ENCODE measurements at places on chromosomes 5 and 9.
A peak's percentile ranks its signal among the peaks of the same experiment; 100 is the strongest.

- DNase-seq, result peak; percentile 69
Observed at GRCh38 chr5:102628441-102629175, 126.5 kb upstream of the PAM start.

- DNase-seq, result no peak
Observed at GRCh38 chr9:1219284-1219683, 169.1 kb downstream of the DMRT2 start.

GRCh38 chr5:95526871-95527270, 27.9 kb downstream of the SKIC3 start:
- DNase-seq, result peak; percentile 36

DNA sequence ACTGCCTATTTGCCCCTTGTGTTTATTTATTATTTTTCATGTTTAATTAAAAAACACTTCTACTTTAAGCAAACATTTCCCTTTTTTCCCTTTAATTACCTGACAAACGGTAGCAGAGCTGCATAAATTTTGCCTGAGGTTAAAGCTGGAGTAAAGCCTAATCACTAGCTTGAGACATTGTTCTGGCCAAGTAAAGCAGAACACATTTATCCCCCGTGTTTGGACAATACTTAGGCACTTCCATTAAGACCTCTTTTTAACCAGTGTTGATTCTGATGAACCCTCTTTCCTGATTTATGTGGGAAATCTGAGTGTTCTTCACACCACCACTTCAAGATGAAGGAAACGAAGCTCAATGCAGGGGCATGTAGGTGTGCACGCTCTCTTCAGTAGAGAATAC, 54.5 kb downstream of the BNC2 start:
- DNase-seq, result no peak

- no peak for DNase-seq
Observed at GRCh38 chr5:55988979-55989638, 5.7 kb downstream of the IL6ST start.

DNA sequence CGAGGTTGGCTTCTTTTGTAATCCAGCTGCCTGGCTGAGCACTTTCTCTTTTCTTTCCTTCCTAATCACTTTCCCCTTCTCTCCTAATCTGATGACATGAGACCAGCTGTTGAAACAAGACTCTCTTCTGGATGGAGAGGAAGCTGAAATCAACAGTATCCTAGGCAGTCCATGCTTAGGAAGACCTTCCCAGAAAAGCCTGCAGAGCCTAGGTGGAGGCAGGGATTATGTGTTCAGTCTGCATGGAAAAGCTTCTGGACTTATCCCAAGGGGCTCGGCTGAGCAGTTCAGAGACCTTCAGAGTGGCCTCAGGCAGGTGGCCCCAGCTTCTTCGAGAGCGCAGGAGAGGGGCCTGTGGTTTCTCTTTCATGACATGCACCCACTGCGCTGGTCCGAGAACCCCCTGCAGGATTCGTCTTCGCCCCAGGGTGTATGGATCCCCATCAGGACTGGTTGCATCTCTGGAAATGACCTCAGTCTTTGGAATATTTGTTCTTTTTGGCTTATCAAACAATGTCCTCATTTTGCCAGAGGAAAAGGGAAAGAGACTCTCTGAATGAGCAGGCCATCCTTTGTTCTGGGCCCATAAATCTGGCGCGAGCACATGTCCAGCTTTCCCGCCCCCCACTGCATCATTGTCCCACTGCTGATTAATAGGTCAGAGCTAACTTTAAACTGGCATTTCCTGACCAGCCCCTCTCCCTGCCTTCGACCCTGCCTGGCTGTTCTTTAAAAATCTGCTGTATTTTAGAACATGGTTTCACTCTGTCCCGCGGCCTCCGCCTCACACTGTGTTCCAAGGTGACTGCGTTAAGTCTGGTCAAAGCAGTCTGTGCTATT, 177.9 kb upstream of the KLF4 start:
- no peak for DNase-seq

DNA sequence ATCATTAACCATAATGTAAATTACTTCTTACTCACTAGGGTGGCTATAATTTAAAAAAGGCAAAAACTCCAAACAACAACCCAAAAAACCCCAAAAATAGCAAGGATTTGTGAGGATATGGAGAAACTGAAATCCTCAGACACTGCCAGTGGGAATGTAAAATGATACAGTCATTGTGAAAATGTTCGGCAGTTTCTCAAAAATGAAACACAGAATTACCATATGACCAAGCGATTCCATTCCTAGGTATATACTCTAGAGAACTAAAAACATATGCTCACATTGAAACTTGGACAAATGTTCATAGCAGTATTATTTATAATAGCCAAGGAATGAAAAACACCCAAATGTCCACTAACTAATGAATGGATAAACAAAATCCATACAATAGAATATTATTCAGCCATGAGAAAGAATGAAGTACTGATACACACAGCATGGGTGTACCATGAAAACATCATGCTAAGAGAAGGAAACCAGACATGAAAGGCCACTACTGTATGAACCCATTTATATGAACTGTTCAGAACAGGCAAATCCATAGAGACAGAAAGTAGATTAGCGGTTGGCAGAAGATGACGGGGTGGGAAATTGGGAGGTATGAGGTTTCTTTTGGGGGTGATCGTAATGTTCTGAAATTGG, 119.1 kb downstream of the MAPKAP1 start:
- DNase-seq, result peak; percentile 23

DNA sequence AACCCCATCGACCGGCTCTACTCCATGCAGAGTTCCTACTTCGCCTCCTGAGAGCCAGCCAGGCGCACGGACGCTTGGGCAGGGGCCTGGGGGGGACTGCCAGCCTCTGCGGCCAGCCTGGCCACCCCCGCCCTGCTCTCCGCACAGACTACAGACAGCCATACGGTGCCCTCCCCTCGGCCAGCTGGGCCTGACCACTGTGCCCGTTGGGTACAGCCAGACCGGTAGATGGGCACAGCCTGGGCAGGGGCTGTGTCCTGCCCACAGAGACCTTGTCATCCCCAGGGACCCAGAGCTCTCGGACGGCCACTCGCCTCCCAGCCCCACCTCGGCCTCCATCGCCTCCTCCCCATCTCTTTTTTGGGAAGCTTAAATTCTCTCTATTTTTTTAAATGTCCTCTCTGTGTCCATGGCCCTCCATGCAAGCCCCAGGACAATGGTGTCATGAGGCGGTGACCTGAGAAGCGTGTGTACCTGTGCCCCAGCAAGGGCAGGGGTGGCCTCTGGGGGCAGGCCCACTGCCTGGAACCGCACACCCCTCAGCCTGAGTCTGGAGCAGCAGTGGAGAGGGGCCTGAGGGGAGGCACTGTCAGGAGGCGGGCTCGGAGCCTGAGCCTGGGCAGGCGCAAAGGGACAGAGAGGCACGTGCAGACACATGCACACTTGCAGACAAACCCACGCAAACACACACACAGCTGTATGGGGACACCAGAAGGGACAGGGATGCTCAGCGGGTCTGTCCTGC, 82.8 kb downstream of the LMX1B start:
- no peak for DNase-seq

- DNase-seq, result no peak
Observed at GRCh38 chr5:95739857-95740256, 8.7 kb downstream of the RHOBTB3 start.

DNA sequence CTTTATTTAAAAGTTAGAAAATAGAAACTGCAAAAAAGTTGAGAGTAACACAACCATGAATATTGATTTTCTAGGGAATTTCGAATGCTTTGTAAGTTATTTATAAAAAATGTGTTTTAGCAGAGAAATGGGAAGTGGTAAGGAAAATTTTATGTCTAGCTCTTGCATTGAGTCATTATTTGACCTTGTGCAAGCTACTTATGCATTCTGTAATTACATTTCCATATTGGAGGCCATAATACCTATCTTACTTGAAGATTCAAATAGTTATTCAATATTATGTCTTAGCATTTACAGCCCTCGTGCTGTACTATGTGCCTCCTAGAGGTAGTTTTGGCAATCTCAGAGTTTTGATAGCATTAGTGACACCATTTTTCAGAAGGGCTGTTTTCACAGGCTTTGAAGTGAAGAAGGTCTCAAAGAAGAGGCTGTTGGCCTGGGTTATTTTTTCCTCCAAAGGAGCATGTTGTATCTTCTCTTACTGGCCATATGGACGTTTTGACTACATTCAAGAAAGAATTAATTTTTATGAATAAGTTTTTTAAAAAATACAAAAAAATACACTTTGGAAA, 7.4 kb upstream of the DAP start:
- no peak for DNase-seq

DNA sequence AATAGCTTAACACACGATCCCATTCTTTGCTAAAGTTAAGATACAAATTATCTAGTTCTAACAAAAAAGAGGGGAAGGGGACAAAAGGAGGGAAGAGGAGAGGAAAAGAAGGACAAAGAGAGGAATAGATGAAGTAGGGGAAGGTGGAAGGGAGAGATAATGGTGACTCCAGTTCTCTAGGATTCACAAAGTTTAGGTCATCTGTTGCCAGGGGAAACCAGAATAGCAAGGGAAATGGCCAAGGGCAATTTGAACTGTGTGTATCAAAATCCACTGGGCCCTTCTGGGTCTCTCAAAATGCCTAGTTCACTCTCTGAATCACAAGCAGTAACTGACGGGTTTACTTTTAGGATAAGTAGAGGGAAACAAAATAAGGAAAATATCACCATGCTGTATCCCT, 7.6 kb downstream of the SLC24A2 start:
- DNase-seq, result no peak

DNA sequence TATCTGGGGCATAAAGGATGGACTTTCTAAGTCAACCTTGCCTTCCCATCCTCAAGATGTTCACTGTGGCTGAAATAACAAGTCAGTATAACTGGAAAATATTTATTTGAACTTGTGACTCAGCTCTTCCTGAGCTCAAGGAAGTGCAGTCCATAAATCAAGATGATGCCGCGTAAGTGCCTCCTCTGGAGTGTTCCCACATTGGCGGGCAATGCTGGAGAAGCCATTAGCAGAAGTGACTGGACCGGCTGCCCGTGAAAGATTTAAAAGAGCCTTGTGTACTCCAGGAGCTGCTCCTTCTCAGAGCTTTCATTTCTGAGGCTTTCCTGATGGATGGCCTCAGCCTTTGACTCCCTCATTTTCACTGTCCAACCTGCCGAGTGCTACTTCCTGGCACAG, 17.4 kb downstream of the TMOD1 start:
- DNase-seq, result peak; percentile 76

- DNase-seq, result no peak
Observed at GRCh38 chr5:19229179-19229835, 758.7 kb downstream of the CDH18 start.

DNA sequence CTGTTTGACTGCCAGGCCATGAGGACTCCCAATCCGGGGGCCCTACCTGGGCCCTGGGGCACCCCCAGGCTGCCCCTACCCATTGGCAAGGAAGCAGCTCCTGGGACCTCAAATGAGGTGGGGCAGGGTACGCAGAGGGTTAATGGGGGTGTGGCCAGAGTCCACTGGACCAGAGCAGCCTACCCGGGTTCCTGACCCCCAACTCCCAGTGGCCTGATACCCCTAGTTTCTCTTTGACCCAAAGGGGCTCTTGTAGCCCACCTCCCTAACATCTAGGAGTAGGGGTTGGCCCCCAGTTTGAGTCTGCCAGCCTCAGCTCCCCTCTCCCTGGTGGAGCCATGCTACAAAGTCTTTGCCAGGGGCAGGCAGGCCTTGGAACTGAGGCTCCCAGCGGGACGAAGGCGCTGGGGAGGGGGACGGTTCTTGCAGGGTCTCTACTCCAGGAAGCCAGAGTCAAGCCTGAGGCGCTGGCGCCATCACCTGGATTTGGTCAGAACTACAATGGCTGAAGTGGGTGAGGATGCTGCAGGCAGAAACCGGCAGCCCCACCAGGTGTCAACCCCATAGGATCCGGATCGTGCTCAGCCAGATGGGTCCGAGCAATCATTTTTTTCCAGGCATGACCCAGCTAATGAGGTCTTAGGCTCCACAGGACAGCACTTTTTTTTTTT, 8.4 kb upstream of the CERCAM start:
- no peak for DNase-seq

DNA sequence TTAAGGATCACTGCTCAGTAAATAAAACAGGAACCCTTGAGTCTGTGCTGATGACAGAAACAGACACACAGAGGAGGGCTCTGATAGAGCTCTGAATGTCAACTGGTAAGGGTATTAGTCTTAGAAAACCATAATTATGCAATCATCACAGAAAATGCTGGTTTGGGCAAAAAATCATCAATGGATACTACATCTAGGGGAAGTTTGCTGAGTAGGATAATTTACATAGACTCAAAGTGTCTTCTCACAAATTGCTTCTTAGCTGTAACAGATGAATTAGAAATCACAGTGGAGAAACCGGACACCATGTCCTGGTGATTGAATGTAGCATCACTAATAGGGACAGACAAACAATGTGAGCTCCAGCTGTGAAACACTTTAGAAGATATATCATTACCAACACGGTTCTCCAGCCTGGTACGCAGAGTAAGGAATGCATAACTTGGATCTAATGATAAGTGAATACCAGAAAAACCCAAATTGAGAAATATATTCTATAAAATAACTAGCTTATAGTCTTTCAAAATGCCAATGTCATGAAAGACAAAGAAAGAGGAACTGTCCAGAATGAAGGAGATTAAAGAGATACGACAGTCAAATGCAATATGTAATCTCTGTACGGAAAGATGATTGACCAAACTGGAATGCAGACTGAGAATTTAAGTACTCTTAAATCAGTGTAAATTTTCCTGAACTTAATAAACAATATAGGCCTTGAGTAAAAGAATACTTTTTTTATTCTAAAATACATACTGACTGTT, 17.3 kb downstream of the CHD1 start:
- no peak for DNase-seq

GRCh38 chr5:60810438-60811085, 33.5 kb downstream of the ELOVL7 start:
- DNase-seq, result peak; percentile 12

- DNase-seq, result no peak
Observed at GRCh38 chr9:97363661-97364299, 48.1 kb upstream of the TDRD7 start.

GRCh38 chr9:34744295-34745221, 34.6 kb upstream of the CCL21 start:
- DNase-seq, result peak; percentile 30

DNA sequence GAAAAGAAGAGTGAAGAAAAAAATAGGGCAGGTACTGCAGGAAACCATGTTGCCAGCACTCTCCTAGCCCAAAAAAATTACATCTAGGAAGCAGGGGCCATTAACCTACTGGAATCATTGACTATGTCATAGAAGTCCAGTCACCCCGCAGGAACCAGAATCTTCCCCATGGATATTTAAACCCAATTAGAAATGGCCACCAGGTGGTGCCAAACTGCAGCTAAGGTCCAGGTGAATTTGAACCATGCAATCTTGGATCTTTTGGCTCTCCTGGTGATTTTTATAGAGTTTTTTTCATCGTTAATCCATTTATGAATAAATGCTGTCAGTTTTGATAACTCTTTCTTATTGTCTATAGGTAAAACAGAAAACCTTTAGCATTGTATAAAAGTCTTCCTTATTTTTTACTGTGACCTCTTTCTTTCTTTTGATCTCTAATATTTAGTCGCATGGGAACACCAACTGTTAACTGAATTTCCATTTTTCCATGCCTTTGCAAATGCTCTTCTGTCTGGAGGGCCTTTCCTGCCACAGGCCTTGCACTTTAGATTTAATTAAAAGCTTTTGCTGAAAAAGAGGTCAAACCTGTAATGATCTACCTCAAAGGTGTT, 147.5 kb upstream of the FGF10 start:
- DNase-seq, result peak; percentile 37
